ENCODE measurements at places on chromosomes 3 and 15. TPM values are rescaled to one million over a fixed set of nuclear protein-coding genes. Genes with fewer than 3 reads are reported as not detected.

CLDN18 gene
- polyA plus RNA-seq, result 2.7 TPM

C3orf49 gene
- polyA plus RNA-seq, result 1.00 TPM

LSAMP gene
- polyA plus RNA-seq, result 14.2 TPM

TLR9 gene
- 0.18 TPM for polyA plus RNA-seq

CCNB2 gene
- 61.4 TPM for polyA plus RNA-seq

WDR93 gene
- 3.7 TPM for polyA plus RNA-seq

PRKCD gene
- 20.3 TPM for polyA plus RNA-seq

SLC35G2 gene
- polyA plus RNA-seq, result 5.1 TPM

HGD gene
- 97.3 TPM for polyA plus RNA-seq

STAC gene
- polyA plus RNA-seq, result 12.5 TPM

DET1 gene
- polyA plus RNA-seq, result 11.9 TPM

REC114 gene
- polyA plus RNA-seq, result not detected

TMIE gene
- polyA plus RNA-seq, result 0.47 TPM

TTC23 gene
- 35.3 TPM for polyA plus RNA-seq

FBXW12 gene
- 0.73 TPM for polyA plus RNA-seq

CHRFAM7A gene
- polyA plus RNA-seq, result 6.9 TPM

Data from left kidney (tissue), 8 donors.